ENCODE measurements at places on chromosomes 6 and 20.

GRCh38 chr20:1724901-1725300 is 67.3 kb upstream of the SIRPG start:
- H3K36me3 ChIP-seq: no peaks in the 10 kb centered on the region
- DNase-seq: no peak
- H3K27me3 ChIP-seq: no peaks in the 10 kb centered on the region
- H3K4me1 ChIP-seq: no peaks in the 10 kb centered on the region
- H3K27ac ChIP-seq: no peak overlapping the region

- H3K36me3 ChIP-seq: no peaks in the 10 kb centered on the region
- H3K27ac ChIP-seq: no peak overlapping the region
- H3K4me3 ChIP-seq: no peak overlapping the region
- DNase-seq: no peak
- no peaks in the 10 kb centered on the region for H3K27me3 ChIP-seq
These were observed 14.3 kb upstream of the CMTR1 start for GRCh38 chr6:37418722-37419121.

GRCh38 chr20:20956513-20956931 is 149.6 kb downstream of the LINC00237 start:
- no peaks in the 10 kb centered on the region for H3K4me1 ChIP-seq
- no peaks in the 10 kb centered on the region for H3K27me3 ChIP-seq
- H3K36me3 ChIP-seq: no peaks in the 10 kb centered on the region
- DNase-seq: no peak
- no peak overlapping the region for H3K27ac ChIP-seq

- no peak overlapping the region for H3K4me3 ChIP-seq
- H3K36me3 ChIP-seq: no peaks in the 10 kb centered on the region
- no peak overlapping the region for H3K27ac ChIP-seq
- H3K27me3 ChIP-seq: peaks cover 35% of the 10 kb centered on the region
- H3K4me1 ChIP-seq: no peaks in the 10 kb centered on the region
These were observed 487.6 kb downstream of the PREX1 start for GRCh38 chr20:48339986-48340882.

- no peak for DNase-seq
- H3K27ac ChIP-seq: no peak overlapping the region
- no peak overlapping the region for H3K4me3 ChIP-seq
- H3K4me1 ChIP-seq: peaks cover 18% of the 10 kb centered on the region
These were observed 22.4 kb downstream of the SYNCRIP start for GRCh38 chr6:85620308-85620707.

DNA sequence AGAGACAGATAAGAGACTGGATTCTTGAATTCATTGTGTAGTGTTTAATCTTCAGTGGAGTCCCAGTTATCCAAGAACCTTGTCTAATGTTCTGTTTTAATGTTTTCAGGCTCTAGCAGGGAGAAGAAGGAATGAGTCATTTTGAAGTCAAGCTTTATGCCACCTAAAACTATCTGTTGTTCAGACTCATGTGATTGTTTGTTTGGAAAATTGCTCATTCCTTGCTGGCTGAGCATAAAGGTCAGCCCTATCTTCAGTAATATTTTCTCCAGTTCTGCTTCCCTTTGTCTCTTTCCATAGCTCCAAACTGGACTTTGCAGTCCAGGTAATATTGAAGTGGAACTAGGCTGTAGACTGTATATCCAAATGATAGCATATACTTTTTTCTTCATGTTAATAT is 34.2 kb downstream of the CLVS2 start:
- no peaks in the 10 kb centered on the region for H3K4me1 ChIP-seq
- no peaks in the 10 kb centered on the region for H3K36me3 ChIP-seq
- no peak for DNase-seq
- H3K4me3 ChIP-seq: no peak overlapping the region
- H3K27ac ChIP-seq: no peak overlapping the region

DNA sequence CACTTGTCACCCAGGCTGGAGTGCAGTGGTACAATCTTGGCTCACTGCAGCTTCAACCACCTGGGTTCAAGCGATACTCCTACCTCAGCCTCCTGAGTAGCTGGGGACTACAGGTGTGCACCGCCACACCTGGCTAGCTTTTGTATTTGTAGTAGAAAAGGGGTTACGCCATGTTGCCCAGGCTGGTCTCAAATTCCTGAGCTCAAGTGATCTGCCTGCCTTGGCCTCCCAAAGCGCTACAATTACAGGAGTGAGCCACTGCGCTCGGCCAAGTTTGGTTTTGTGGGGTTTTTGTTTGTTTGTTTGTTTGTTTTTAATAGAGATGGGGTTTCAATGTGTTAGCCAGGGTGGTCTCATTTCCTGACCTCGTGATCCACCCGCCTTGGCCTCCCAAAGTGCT is 12.3 kb downstream of the LOC128125822 start:
- peaks cover 9% of the 10 kb centered on the region for H3K36me3 ChIP-seq
- H3K4me1 ChIP-seq: no peaks in the 10 kb centered on the region
- H3K27me3 ChIP-seq: no peaks in the 10 kb centered on the region
- H3K27ac ChIP-seq: no peak overlapping the region
- no peak overlapping the region for H3K4me3 ChIP-seq

- no peak overlapping the region for H3K27ac ChIP-seq
- no peak overlapping the region for H3K4me3 ChIP-seq
These were observed 38.2 kb upstream of the FRMD1 start for GRCh38 chr6:168116975-168117899.

GRCh38 chr6:147522597-147522996 is 14.1 kb downstream of the SAMD5 start:
- no peak overlapping the region for H3K27ac ChIP-seq
- H3K27me3 ChIP-seq: no peaks in the 10 kb centered on the region
- H3K4me1 ChIP-seq: no peaks in the 10 kb centered on the region
- no peak overlapping the region for H3K4me3 ChIP-seq
- DNase-seq: no peak

DNA sequence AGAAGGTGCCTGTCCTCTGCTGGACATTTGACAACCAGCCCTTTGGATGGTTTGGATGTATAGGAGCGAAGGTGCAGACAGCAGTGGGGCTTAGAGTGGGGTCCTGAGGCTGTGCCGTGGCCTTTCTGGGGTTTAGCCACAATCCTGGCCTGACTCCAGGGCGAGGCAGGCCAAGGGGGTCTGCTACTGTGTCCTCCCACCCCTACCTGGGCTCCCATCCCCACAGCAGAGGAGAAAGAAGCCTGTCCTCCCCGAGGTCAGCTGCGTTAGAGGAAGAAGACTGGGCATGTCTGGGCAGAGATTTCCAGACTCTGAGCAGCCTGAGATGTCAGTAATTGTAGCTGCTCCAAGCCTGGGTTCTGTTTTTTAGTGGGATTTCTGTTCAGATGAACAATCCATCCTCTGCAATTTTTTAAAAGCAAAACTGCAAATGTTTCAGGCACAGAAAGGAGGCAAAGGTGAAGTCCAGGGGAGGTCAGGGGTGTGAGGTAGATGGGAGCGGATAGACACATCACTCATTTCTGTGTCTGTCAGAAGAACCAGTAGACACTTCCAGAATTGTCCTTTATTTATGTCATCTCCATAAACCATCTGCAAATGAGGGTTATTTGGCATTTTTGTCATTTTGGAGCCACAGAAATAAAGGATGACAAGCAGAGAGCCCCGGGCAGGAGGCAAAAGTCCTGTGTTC is 1.3 kb upstream of the CDKN1A start:
- H3K36me3 ChIP-seq: no peaks in the 10 kb centered on the region
- peaks cover 57% of the 10 kb centered on the region for H3K4me1 ChIP-seq
- H3K27ac ChIP-seq: no peak overlapping the region
- H3K4me3 ChIP-seq: no peak overlapping the region
- H3K27me3 ChIP-seq: peaks cover 10% of the 10 kb centered on the region

DNA sequence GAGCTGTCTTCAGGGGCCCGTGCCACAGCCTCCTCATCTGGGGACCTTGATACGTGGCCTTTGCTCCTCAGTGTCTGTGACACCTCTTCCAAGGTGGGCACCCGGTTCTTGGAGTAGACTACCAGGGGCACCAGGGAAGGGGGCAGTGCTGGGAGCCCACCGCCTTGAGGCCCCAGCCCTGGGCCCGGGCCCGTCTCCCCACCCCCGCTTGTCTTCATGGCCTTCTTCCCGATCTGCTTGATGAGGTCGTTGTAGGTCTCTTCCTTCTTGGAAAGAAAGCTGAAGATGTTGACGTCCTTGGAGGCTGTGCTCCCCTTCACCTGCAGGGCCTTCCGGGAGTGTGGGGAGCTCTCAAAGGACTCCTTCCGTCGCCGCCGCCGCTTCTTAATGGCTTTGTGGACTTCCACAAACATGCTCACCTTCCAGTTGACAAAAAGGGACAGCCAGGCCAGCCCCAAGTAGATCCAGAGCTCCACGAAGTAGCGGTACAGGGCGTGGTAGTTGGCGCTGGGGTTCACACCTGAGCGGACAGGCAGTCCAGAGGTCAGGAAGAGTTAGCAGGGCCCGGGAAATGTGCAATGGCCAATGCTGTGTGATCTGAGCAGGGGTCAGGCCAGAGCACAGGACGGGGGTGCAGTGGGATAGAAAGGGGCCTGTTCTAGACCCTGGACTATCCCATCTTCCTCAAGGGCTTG is 37.9 kb downstream of the KCNK5 start:
- H3K27me3 ChIP-seq: no peaks in the 10 kb centered on the region
- no peak overlapping the region for H3K4me3 ChIP-seq
- no peak for DNase-seq
- H3K4me1 ChIP-seq: no peaks in the 10 kb centered on the region
- no peak overlapping the region for H3K27ac ChIP-seq

GRCh38 chr6:3820563-3820962 is 28.6 kb upstream of the FAM50B start:
- peaks cover 5% of the 10 kb centered on the region for H3K4me1 ChIP-seq
- DNase-seq: no peak
- H3K36me3 ChIP-seq: no peaks in the 10 kb centered on the region
- H3K4me3 ChIP-seq: no peak overlapping the region
- no peaks in the 10 kb centered on the region for H3K27me3 ChIP-seq

- H3K4me1 ChIP-seq: no peaks in the 10 kb centered on the region
- no peak for DNase-seq
- H3K36me3 ChIP-seq: no peaks in the 10 kb centered on the region
- H3K27me3 ChIP-seq: no peaks in the 10 kb centered on the region
These were observed 144.5 kb downstream of the MAP3K7 start for GRCh38 chr6:90442366-90442765.

GRCh38 chr20:53681352-53682212 is 87.9 kb upstream of the ZNF217 start:
- H3K4me1 ChIP-seq: peaks cover 13% of the 10 kb centered on the region
- H3K27ac ChIP-seq: no peak overlapping the region
- H3K27me3 ChIP-seq: no peaks in the 10 kb centered on the region
- no peak for DNase-seq
- no peaks in the 10 kb centered on the region for H3K36me3 ChIP-seq

DNA sequence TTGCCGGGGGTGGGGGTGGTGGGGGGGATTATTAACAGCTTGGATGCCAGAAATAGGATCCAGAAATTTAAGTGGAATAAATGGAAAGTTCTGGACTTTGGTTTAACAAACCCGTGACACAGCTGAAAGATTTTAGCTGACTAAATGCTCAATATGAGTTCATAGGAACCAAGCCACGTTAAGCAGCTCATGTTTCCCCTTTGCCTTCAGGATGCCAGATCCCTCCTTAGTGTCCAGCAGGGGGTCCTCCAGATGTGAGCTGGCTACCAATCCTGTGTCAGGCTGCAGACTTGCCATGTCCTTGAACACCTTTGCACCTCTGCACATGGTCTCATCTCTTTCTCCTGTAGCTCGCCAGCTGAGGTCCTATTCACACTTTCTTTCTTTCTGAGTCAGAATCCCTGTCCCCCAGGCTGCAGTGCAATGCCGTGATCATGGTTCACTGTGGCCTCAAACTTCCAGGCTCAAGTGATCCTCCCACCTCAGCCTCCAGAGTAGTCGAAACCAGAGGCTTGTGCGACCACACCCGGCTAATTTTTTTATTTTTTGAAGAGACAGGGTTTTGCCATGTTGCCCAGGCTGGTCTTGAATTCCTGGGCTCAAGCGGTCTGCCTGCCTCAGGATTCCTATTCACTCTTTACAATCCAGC is 133.3 kb upstream of the ARMC2 start:
- H3K4me1 ChIP-seq: peaks cover 31% of the 10 kb centered on the region
- no peaks in the 10 kb centered on the region for H3K27me3 ChIP-seq
- DNase-seq: no peak
- no peaks in the 10 kb centered on the region for H3K36me3 ChIP-seq

- no peak overlapping the region for H3K4me3 ChIP-seq
- no peaks in the 10 kb centered on the region for H3K4me1 ChIP-seq
- DNase-seq: no peak
- H3K27ac ChIP-seq: peak overlapping the region; percentile 11
- no peaks in the 10 kb centered on the region for H3K36me3 ChIP-seq
These were observed 33.4 kb upstream of the INSM1 start for GRCh38 chr20:20334489-20334888.

GRCh38 chr20:2163757-2164156 is 62.1 kb downstream of the STK35 start:
- H3K36me3 ChIP-seq: no peaks in the 10 kb centered on the region
- H3K27ac ChIP-seq: no peak overlapping the region
- no peaks in the 10 kb centered on the region for H3K4me1 ChIP-seq
- DNase-seq: peak; percentile 36
- H3K4me3 ChIP-seq: no peak overlapping the region

DNA sequence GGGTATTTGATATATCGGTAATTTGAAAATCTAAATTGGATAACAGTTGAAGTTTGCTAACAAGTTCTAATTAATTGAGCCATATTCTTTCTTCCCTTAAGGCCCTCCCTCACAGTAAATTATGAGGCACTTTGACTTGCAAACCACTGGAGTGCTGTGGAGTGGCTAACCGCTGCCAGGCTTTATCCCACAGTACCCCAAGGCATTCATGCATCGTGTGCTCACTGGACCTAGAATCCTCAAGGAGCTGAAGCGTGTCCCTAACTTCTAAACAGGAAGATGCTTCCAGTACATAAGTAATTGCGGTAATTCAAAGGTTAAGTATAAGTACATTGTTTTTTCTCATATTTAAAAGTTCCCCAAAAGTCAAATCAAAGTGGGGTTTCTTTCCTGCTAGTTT is 499.9 kb downstream of the TFAP2A start:
- H3K4me1 ChIP-seq: no peaks in the 10 kb centered on the region
- H3K27ac ChIP-seq: no peak overlapping the region
- H3K4me3 ChIP-seq: no peak overlapping the region
- no peaks in the 10 kb centered on the region for H3K36me3 ChIP-seq

DNA sequence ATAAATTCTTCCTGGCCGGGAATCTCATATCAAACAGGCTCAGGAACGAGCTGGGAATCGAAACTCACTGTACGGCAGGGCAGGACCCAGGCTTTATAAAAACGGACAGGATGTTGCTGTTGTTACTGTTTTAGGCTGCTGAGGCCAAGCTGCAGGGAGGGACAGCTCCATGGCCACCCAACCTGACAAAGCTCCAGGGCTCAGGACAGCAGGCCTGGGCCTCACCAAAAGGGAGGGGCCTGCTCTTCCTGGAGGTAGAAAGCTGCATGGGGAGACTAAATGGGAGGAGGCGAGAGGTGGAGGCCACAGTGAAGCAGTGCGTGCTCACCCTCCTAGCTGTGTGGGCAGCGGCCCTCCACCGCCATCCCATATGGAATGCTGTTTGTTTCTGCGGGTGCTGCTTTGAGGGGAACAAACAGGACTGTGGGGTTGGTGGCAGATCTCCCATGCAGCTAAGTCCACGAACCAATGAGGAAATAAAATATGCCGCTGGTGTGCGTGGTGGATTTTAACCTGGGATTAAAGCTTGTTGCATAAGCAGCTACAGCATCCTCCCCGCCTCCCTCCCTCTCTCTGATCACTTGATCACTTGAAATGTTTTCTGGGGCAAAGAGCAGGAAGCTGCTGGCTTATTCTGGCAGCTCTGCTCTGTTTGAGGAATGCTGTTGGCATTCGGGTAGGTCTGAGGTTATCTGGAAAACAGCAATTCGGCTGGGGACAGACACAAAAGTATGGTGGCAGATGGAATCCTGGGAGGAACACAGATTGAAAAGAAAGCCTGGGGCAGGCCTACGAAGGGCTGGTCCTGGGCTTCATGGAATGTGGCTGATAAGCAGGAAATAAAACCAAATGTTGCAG is 2.4 kb upstream of the ZMYND8 start:
- DNase-seq: peak; percentile 85
- H3K36me3 ChIP-seq: no peaks in the 10 kb centered on the region
- H3K27me3 ChIP-seq: no peaks in the 10 kb centered on the region
- H3K4me1 ChIP-seq: peaks cover 93% of the 10 kb centered on the region
- H3K27ac ChIP-seq: peak overlapping the region; percentile 98

Data from spleen (tissue), 13 donors.